ENCODE measurements at places on chromosomes 1 and 21.

DNA sequence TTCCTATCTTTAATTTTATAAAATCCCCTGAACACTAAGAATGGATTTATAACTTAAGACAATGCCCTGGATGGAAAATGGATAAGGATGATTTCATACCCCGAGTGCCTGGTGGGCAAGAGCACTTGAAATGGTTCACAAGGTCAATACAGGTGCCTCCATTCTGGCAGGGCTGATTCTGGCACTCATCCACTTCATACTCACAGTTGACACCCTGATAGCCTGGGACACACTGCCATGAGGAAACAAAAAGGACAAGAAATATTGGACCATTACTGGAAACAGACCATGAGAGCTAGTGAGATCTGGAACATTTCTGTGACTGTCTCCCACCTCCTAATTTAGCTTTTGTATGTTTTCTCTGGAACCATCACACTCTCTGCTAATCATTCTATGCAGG is 39.1 kb upstream of the ADAM30 start:
- no peak for DNase-seq

GRCh38 chr1:169484683-169485430 is 887 bp downstream of the SLC19A2 start:
- DNase-seq = peak; percentile 6

GRCh38 chr1:223048026-223048425 is 95.0 kb downstream of the TLR5 start:
- no peak for DNase-seq

GRCh38 chr21:15682186-15682895 is 47.4 kb upstream of the USP25 start:
- no peak for DNase-seq

- no peak for DNase-seq
These were observed 159.0 kb upstream of the GALNT2 start for GRCh38 chr1:229907884-229908638.

DNA sequence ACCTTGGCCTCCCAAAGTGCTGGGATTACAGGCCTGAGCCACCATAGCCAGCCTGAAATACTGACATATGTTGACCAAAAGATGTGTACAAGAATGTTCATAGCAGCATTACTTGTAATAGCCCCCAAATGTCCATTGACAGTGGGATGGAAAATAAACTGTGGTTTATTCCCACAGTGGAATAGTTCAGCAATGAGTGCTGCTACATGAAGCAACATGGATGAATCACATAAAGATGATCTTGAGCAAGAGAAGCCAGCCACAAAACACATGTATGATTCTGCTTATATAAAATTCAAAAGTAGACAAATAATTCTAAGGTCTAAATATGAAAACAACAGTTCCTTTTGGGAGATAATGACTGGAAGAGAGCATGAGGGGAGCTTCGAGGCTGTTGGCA is 9.1 kb upstream of the CREG1 start:
- no peak for DNase-seq

DNA sequence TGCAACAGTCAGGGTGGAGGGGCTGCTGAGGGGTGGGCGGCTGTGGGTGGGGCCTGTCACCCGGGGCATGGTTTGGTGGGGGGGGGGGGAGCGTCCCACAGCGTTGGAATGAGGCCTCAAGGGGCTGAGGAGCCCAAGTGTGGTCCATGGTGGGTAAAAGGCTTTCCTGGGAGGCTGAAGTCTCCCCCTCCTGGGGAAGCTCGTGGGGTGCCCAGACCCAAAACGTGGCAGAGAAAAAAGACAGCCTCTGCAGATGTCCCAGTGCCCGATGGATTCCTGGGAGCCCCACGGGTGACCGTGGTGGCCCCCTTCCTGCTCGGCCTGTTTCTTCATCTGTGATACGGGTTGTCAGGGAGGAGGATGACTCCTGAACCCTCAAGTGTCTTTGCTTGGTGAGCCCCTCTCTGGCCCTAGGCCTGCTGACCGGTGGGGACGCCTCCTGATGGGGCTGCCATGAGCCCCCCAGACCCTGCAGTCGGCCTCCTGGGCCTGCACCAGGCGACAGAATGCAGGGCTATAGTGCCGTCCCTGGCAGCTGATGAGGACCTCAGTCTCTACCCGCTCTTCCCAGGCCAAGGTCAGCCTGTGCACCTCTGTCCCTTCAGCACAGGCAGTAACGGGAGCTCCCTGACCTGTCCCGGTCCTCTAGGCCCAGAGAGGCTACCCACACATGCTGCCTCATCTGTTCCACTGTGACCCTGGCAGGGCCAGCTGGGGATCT is 1.1 kb downstream of the OBSCN start:
- DNase-seq = no peak

- DNase-seq = no peak
These were observed 228.9 kb downstream of the TNR start for GRCh38 chr1:175514387-175514953.

DNA sequence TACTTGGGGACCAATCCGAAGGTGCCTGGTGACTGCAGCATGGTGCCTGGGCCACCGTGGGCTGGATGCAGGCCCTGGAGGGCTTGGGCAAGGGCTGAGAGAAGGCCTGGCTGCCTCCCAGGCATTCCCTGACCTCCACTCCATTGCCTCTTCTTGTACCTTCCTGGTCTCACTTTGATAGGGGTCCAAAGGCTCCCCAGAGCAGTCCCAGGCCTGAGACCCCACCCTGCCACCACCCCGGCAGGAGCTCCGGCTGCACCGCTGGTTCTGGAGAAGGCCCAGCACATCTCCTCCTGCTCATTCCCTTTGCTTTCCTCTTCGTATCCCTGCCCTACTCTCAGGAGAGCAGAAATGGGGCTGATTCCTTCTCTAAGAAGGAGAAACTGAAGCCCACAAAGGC is 133.3 kb upstream of the IPO9 start:
- no peak for DNase-seq

- DNase-seq = no peak
These were observed 425.6 kb upstream of the VAMP3 start for GRCh38 chr1:7345516-7345915.

DNA sequence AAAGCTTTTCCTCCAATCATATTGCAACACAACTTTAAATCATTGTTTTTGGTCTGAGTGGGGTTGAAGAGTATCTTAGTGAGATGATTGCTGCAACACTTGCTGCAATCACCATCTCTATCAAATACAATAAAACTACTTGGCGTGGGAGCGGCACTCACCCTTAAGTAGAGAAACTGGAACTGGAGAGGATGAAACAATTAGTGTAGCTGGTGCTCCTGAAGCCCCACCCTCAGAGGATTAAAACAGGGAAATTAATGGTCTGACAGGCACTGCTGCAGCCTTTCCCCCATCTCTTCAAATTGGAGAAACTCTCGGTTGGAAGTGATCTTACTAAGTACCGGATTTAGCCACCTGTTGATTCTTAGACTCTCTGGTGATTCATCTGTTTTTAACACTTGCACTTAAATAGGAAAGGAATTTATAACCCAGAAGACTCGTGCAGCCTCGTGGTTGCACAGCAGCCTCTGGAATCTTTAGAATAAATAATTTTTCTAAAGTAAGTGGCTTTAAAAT is 80.5 kb upstream of the KIF26B start:
- DNase-seq = no peak

- peak; percentile 24 for DNase-seq
These were observed 116.3 kb downstream of the DAB1 start for GRCh38 chr1:57307392-57308170.

GRCh38 chr1:32349211-32349708 is 13.0 kb downstream of the FAM229A start:
- no peak for DNase-seq

DNA sequence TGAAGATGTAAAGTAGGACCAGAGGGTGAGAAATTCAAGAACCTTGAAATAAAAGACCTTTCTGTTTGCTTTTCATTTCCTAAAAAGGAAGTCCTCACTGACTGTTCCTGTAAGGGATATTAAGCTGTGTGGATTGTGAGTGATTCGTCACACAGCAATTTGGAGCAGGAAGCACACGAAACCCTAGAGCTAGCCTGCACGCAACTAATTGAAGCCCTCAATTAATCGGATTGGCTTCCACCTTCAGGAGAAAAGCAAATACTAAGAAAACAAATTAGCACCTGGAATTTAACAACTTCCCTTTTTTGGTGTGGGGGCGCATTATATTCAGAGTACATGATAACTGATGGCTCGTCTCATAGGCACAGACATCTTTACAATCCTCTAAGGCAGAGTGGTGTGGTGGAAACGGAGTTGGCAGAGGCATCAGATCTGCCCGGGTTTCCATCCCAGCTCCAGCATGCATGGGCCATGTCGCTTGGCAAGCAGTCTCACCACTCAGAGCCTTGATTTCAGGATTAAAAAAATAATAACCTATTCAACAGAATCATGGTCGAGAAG is 95.2 kb downstream of the KCNJ15 start:
- no peak for DNase-seq

DNA sequence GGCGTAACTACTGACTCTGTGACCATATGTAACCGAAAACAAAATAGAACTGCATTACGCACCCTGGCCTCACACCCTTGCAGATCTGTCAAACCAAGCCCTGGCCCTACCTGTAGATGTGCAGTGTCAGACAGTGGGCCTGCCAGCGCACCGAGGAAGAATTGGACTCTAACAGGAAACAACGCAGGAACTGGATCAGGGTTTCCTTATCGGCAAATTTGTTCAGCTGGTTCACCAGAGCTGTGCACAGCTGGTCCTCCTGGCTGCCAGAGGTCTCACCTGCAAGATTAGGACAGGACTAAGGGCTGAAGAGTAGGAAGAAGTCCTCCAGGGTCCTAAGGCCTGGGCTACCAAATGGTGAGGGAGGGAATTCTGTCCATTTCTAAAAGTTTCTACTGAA is 90.0 kb downstream of the UBR4 start:
- DNase-seq = no peak

- no peak for DNase-seq
These were observed 3.3 kb upstream of the F3 start for GRCh38 chr1:94544706-94545490.

- DNase-seq = no peak
These were observed 143.0 kb downstream of the ELAVL4 start for GRCh38 chr1:50251702-50252101.

DNA sequence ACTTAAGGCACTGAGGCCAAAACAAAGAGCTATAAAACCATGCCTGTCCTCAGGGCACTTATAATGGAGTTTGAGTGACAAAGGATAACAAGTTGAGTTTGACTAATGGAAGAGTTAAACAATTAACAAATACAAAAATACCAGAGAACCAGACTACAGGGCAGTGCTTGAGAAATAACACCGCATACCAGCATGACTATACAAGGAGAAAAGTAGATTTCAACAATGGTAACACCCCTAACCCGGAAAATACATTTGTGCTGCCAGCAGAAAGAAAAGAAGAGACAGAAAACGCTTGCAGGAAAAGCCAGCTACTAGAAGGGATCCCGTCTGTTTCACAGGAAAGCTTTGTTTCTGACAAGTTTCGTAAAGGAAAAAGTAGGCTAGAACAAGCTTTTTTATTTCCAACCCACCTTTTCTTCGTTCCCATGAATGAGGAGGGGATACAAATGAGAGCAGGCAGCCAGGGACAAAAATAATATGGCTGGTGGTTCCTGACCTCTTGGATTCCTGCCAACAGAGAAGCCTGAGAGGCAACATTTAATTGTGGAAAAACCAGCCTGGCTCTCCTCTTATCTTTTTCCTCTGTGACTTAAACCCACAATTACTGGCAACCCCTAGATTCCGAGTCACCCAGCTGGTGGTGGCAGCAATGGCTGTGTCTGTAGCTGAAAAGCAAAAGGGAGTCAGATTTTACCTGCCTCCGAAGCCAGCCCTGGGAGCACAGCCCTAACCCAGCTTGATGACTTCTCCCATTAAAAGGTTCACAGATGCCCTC is 56.5 kb downstream of the WLS start:
- DNase-seq = no peak

DNA sequence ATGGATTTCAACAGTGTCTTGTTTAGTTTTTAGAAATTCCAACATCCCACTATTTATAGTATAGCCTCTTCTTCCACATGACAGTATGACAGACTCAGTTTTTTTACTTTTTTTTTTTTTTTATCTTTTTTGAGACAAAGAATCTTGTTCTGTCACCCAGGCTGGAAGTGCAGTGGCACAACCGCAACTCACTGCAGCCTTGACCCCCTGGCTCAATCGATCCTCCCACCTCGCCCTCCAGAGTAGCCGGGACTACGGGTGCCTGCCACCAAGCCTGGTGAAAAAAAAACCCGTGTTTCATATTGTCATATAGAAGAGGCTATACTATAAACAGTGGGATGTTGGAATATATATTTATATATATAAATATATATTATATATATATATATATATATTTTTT is 1.2 kb upstream of the DR1 start:
- DNase-seq = no peak

GRCh38 chr1:102834688-102835320 is 273.5 kb downstream of the COL11A1 start:
- no peak for DNase-seq

DNA sequence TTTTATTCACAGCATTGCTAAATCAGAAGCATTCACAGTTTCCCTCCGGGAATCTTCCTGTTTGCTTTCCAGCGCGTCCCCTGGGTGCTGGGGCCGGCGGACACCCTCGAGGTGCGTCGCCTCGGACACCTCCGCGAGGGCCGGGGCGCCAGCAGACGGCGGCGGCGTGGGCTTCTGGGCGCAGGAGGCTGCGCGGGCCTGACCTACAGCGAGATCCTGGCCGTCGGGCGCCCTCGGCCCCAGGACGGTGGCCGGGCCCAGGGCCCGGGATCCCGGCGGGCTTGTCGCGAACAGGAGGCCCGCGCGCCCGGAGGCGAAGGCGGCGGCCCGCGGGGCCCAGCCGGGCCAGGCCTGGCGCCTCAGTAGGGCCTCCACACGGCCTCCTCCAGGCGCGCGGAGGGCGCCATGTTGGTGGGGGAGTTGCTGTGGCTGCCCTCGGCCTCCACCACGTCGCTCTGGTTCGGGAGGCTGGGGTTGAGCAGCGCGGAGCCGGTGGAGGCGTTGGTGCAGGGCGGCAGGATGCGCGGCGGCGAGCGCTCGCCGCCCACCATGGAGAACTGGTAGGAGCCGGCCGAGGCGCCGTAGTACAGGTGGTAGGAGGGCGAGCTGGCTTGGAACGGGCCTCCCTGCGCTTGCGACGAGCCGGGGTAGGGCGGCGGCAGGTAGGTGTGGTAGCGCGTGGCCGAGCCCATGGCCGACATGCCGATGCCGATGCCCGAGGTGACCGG is 123.1 kb downstream of the CLIC6 start:
- no peak for DNase-seq

DNA sequence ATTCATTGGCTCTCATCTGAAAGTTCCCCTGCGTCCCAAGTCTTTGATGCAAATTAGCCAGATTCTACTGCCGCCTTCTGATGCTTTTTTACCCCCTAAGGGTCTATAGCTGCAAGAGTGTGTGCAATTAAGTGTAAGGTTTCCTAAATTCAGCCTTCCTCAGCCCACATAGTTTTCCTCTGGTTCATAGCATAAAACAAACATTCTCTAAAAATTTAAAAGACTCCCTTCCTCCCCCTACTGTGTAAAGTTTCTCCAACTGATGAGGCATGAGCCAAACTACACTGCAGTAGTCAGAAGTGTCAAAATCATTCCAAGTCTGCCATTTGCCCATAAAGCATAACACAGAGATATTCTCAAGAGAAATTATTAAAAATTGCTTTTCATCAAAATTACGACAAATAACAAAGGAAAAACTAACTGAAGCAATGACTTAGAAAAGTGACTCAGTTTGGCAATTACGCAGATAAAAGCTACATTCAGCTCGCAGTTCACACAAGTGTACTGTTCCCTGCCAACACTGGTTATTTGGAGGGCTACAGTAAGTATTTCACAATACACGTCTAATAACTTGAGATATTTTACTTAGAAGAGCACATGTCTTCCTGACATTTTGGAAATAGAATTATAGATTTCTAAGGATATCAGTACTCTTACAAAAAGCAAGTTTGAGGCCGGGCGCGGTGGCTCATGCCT is 15.4 kb downstream of the KCNH1 start:
- DNase-seq = no peak

GRCh38 chr1:151892190-151892589 is 17.1 kb downstream of the THEM4 start:
- no peak for DNase-seq

Data from activated CD4-positive, alpha-beta T cell treated with anti-CD3 and anti-CD28 coated beads, Interleukin-2, amount 50 U/mL, for 4 hours (primary cell).